ENCODE measurements at places on chromosomes 6 and 20.

DNA sequence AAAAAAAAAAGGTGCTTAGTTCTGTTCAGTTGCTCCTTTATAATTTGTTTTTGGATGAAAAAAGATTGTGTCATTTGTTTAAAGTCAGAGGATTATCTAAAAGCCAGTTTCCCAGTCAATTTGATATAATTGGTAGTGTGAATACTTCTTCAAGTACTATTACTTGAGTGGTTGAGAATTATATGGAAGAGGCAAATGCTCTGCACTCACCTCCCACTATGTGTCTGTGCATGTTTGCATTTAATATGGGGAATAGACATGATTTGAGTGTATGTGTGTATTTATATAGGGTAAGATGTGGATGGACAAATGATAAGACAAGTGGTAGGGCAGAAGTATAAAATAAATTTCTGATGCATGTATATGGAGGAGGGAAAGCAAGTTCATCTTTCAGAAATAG lies 15.8 kb downstream of the GJA1 start:
- no peak for DNase-seq

DNA sequence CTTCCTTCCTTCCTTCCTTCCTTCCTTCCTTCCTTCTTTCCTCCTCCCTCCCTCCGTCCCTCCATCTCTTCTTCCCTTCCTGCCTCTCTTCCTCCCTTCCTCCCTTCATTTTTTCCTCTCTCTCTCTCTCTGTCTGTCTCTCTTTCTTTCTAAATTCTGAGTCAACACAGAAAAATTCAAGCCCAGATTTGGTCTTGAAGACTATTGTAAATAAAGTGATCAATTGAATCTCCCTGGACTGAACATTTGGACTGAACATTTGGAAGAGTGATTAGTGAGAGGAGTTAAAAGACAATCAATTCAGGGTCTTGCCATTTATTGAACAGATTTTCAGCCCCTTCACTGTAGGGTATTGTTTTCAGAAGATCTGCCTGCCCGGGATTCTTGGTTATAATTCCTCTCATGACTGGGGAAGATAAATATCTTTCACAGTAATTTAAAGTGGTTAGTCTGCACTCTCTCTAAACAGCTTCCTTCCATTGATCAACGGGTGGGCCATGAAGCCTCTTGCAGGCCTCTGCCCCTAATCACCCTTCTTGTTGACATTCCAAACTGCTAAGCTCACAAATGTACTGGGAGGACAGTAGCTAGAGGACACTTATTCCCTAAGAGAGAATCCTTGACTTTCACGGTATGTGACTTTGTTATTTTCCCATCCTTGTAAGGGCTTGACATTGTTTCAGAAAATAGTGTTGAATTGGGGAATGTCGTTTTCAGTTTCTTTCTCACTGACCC lies 101.7 kb upstream of the BMP2 start:
- DNase-seq, result no peak

DNA sequence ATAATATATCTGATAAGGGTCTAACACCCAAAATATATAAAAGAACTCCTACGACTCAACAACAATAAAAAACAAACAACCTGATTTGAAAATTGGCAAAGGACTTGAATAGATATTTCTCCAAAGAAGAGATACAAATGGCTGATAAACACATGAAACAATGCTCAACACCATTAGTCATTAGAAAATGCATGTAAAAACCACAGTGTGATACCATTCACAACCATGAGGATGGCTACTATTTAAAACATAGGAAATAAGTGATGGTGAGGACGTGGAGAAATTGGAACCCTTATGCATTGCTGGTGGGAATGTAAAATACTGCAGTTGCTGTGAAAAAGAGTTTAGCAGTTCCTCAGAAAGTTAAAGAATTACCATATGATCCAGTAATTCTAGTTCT lies 41.4 kb downstream of the PTGIS start:
- no peak for DNase-seq

DNA sequence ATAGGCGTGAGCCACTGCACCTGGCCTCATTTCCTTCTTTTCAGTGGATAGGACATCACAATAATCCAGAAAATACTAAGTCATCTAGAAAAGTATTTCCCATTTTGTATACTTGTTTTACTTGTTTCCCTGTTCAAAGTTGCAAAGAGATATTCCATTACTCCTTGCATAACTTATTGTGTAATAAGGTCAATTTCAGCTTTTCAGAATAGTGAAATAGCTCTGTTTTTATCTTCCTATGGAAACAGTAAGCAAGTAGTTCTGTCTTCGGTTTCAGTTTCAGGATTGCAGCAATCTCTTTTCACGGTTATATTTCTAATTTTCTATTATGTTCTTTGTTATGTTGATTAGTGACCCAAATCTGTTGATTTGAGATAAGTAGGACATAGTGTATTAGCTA lies 6.0 kb downstream of the STX11 start:
- no peak for DNase-seq

DNA sequence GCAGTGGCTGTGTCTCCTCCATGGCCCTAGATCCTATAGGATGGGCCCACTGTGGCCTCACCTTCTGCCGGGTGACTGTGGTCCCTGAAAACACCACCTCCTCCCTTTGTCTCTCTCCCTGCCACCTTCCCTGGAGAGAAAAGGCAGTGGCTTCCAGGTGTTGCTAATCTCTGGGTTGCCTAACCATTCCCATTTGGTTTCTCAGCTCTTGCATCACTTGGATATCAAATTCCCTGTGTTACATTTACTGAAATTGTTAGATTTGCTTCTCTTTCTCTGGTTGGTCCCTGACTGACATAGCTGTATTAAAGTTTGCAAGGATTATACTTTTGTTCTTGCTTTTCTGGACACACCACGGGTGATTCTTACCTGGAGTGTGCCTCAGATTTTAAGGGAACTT lies 9.3 kb upstream of the ZFP64 start:
- DNase-seq, result no peak

DNA sequence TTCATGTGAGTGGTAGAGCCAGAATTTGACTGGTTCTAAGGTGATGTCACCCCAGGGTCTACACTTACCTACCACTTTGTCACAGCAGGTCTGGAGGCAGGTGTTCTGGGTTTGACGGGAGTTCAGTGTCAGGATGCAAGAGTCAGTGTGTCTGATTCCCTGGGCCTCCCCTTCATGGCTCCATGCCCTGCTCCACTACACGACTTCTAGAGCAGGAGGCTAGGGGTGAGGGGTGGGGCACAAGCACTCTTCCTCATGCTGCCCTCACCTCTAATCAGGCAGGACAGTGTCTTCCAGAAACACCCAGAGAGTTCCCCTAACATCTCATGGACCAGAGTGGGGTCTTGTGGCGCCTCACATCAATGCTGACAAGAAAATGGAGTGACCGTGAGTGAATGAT lies 118.2 kb downstream of the CDC5L start:
- DNase-seq, result no peak

DNA sequence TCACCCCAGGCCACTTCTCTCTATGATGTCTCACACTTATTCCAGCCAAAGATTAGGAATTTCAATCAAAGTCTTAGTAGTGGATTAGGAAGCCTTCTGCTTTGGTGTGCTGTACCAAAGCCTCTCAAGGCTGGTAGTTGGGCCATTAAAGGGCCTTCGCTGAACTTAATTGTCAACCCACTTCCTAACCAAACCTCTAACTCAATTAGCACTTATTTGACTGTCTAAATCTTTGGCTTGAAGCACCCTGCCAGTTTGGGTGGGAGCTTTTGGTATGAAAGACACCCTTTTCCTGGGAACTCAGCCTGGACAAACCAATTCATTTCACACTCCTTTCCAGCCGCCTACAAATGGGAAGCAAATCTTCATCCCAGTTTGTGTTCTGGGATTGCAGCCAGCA lies 81.5 kb downstream of the BMP2 start:
- DNase-seq, result no peak

- no peak for DNase-seq
These were observed 228.6 kb downstream of the ADGB start for GRCh38 chr6:146827216-146827928.

- DNase-seq, result no peak
These were observed 236.3 kb downstream of the EPHA7 start for GRCh38 chr6:93182938-93183479.

DNA sequence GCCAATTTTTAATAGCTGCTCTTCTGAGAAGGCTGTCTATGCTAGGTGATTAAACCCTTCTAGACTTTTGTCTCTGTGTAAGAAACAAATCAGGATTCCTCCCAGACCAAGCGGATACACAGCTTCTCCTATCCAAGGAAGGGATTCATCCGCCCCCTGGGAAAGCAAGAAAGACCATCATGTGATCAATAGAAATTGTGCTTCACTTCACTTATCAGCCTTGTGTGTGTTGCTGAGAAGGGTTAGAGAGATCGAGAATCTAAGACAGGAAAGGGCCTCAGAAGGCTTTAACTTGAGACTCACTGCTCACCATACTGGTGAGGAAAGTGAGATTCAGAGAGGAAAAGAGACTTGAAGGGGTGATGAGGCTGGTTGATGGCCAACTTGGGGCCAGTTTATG lies 1.5 kb downstream of the ABCC10 start:
- DNase-seq, result no peak

Data from RWPE1 (cell line).